ENCODE measurements at places on chromosomes 3 and 15.
A peak's percentile ranks its signal among the peaks of the same experiment; 100 is the strongest.

- DNase-seq, result no peak
These were observed 139.6 kb upstream of the CGNL1 start for GRCh38 chr15:57236561-57237300.

DNA sequence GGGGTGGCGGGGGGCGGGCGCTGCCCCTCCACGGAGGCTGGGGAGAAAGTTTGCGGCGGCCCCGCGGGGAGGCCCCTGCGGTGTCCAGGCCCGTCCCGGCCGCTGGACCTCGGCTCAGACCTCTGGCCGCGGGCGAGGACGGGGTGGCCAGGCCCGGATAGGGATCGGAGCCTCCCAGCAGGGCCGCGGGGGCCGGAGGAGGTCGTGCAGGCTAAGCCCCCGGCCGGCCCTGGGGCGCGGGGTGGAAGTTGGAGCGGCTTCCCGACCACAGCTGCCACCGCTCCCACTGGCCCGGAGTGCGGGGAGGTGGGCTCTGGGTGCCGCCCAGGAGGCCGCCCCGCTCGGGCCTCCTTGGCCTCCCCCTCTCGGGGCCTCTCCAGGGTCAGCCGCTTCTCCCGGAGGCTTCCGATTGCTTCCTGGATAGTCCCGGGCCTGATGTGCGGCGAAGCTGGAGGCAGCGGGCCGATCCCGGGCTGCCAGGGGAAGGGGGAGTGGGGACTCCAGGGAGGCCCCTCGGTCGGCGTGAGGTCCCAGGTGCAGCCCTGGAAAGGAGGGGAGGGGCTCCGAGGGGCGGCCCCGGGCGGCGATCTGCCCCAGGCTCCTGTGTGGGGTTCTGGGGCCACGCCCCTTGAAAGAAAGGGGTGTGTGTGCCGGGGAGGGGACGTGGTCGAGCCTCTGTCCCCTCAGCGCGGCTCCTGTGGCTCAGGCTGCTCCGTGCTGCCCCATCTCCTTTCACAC is 907 bp downstream of the PLXNA1 start:
- no peak for DNase-seq

DNA sequence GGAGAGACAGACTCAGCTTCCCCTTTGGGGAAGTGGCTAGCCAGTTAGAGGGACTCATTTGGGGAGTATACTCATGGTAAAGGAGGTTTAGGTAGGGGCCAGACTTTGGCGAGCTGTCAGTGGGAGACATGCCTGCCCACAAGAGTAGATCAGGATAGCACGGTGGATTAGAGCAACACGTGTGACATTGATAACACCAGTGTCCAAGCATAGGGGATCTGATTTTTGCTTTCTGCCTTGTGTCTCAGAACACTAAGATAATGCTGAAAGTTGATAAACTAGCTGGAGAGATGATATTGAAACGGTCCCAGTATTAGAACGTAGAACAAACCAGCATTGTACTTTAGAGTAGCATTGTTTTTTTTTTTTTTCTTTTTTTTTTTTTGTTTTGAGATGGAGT is 25.9 kb downstream of the MAP6D1 start:
- DNase-seq, result no peak

DNA sequence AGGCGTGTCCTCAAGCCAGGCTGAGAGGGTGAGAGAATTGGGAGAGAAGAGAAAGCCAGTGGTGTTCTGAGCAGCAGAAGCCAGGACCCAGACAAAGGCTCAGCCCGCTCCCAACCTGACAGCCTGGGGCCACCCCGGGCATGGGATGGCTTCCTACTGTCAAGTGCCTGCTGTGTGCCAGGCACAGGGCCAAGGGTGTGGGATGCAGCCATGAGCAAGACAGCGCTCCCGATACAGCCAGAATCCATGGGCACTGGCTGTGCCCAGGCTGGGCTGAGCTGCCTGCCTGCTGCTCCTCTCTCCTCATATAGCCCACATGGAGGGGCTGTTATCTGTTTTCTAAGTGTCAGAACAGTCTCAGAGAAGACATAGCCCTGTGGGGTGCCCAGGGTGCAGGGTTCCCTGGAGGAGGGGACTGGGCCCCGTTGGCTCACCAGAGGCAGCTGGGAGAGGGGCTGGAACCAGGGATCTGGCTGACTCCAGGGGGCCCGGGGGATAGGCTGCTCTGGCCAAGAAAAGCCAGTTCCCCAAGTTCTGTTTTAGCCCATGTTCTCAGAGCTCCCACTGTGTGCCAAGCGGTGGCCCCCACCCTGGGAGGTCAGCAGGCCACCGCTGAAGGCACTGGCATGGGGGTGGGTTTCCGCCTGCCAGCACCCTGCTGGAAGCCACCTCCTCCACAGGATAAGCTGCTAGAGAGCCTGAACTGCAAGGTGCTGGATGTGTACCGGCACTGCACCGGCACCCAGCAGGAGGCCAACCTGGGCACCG is 39.0 kb downstream of the CFAP100 start:
- DNase-seq, result no peak

GRCh38 chr15:37536967-37537605 is 397.4 kb upstream of the TMCO5A start:
- DNase-seq, result no peak

- no peak for DNase-seq
These were observed 155.0 kb downstream of the EPHA3 start for GRCh38 chr3:89262309-89262929.

- DNase-seq, result no peak
These were observed 216.1 kb downstream of the DOCK3 start for GRCh38 chr3:50890688-50891344.

- DNase-seq, result no peak
These were observed 24.1 kb upstream of the MRPL3 start for GRCh38 chr3:131526801-131527347.

GRCh38 chr3:106640353-106640752 is 736.9 kb upstream of the CCDC54 start:
- no peak for DNase-seq

GRCh38 chr15:55741833-55742497 is 987 bp downstream of the PRTG start:
- peak; percentile 25 for DNase-seq

DNA sequence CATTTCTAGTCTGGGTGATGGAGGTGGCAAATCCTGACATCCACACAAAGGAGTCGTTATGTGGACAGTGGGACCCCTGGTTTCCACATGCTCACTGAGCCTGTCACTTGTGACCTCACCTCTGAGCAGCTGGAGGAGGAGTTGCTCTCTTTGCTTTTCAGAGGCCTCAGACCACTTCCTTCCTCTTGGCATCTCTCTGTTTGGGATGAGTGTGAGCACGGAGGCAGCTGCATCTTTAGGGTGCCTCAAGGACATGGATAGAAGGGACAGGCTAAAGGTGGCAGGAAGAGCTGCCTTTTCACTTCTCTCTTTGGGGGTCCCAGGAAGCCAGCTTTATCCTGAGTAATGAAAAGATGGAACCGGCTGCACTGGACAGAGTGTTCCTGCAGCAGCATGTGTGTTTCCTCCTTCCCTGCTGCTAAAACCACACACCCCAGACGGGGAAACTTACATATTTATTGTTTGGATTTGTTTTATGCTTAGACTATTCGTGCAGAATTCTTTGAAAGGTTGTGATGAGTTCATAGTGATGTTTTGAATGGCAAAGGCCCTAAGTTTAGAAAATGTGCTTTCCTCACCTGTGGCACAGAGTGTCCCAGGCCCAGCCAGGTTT is 31.8 kb downstream of the GPR171 start:
- DNase-seq, result no peak

- DNase-seq, result no peak
These were observed 55.0 kb downstream of the SETD5 start for GRCh38 chr3:9452417-9452816.

- no peak for DNase-seq
These were observed 666 bp downstream of the SNX33 start for GRCh38 chr15:75648156-75649000.

GRCh38 chr15:67085818-67086636 is 20.6 kb downstream of the SMAD3 start:
- DNase-seq, result no peak

DNA sequence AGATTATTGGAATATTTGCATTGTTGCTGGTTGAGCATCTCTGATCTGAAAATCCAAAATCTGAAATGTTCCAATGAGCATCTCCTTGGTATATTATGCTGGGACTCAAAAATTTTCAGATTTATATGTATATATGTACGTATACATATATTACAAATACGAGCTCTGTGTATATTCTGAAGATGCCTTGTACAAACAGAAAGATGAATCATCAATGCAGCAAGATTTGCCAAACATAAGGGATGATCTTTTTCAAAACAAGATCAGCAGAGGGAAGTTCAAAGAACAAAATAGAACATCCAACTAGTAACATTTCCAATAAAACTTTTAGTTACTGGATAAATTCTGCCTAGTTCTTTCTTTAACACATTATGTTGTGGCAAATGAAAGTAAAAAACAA is 42.5 kb downstream of the HERC1 start:
- no peak for DNase-seq

- no peak for DNase-seq
These were observed 1126.0 kb downstream of the ROBO2 start for GRCh38 chr3:78165876-78166275.

GRCh38 chr3:64143409-64144130 is 81.7 kb downstream of the PRICKLE2 start:
- DNase-seq, result peak; percentile 80

GRCh38 chr3:49666592-49666991 is 7.6 kb upstream of the APEH start:
- DNase-seq, result no peak

DNA sequence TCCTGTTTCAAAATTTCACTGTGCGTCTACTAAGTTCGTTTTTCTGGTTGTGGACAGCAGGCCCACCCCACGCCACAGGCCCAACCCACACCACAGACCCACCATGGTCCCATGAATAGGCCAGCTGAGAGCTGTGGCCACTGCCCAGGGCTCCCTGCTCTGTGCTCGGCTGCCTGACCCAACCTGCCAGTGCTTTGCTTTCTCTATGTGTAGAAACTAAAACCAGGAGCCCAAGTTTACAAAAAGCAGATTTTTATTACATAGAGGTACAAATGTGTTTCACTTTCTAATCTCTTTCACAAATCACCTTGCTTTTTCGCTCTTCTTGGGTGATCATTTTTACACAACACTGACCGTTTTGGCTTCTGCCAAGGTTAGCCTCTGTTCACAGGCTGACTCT is 69.1 kb downstream of the HERC2 start:
- no peak for DNase-seq

- DNase-seq, result no peak
These were observed 255.8 kb downstream of the CACNA2D3 start for GRCh38 chr3:54378184-54378583.

GRCh38 chr3:194326968-194327217 is 24.2 kb downstream of the CPN2 start:
- no peak for DNase-seq

GRCh38 chr3:183108001-183108449 is 8.7 kb upstream of the MCCC1 start:
- peak; percentile 17 for DNase-seq

DNA sequence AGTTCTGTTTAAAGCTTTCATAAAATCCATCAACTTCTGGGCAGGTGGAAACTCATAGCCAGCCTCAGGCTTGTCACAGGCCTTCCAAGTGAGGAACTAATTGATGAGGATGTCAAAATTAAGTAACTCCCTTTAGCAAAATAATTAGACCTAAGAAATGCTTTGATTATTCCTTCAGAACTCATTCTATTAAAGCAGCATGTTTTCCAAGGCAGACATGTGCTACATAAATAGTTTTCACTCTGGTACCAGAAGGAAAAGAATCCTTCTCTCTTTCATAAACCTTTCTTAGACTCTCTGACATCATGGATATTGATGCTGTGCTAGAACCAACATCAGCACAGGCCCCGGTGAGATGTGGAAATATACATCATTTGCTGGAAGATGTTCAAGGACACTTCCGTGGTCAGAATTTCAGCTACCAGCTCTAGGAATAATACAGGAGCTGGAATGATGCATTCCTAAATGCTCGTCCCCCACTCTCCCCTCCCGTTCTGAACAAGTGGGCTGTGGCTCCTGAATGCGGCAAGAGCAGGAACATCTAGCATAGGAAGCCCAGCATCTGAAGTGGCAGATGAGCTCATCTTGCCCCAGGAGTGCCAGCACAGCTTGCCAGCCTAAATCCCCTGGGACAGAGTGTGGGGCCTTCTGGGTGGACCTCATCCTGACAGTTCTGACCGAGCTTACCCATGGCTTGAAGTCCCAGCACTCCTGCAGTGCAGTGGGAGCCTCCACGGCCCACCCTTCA is 82.4 kb downstream of the WWTR1 start:
- DNase-seq, result peak; percentile 65

DNA sequence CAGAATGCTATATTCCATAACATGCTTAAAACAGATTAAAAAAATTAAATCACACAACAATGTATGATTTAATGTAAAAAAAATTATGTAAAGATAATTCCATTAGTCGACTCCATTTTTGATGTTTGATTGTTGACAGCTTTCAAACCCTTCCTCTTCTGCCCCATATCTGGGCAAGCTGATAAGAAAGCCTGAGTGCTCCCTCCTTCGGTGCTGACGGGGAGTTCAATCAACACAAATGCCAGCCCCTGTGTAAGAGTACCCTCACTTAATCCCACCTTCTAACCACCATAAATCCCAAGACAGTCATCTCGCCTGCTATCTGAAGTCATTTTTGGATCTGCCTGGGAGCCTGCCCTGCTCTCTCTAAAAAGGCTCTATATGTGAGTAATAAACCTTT is 59.8 kb upstream of the IP6K2 start:
- DNase-seq, result no peak

GRCh38 chr3:128800241-128801187 is 74.5 kb downstream of the RAB7A start:
- no peak for DNase-seq

- no peak for DNase-seq
These were observed 7.9 kb downstream of the RBP2 start for GRCh38 chr3:139468399-139468798.

- peak; percentile 50 for DNase-seq
These were observed 55.8 kb upstream of the CTNNB1 start for GRCh38 chr3:41143421-41144031.

DNA sequence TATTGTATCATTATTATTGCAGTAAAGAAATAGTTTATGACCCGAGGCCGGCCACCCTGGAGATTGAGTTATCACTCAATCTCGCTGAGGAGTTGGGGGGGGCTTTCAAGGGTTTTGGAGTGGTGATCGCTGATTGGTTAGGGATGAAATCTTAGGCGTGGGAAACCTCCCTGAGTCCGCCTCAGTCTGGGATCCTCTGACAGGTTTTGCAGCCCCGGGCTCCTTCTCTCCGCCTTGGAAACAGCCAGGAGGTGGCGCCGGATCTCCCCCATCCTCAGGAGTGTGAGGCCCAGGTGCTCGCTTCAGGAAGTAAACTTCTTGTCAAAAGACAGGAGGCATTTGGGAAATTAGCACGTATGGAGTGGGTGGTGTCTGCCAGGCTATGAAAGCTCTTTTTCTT is 41.1 kb upstream of the SEC61A1 start:
- peak; percentile 25 for DNase-seq

Measured in kidney glomerular epithelial cell (primary cell).